ENCODE measurements at places on chromosomes 7 and 10. TPM values are rescaled to one million over a fixed set of nuclear protein-coding genes. Genes with fewer than 3 reads are reported as not detected.

Gene LRRD1
- 0.30 TPM for total RNA-seq

Gene OR13A1
- 0.10 TPM for total RNA-seq

Gene H2BK1
- total RNA-seq = not detected

Gene CALN1
- 2.6 TPM for total RNA-seq

Gene PRPS1L1
- total RNA-seq = not detected

Gene FBXL13
- total RNA-seq = 2.8 TPM

Gene CUZD1
- total RNA-seq = 0.59 TPM

Gene ZWINT
- total RNA-seq = 18.6 TPM

Gene UTF1
- not detected for total RNA-seq

Gene PRSS37
- total RNA-seq = not detected

Gene KCNH2
- 0.99 TPM for total RNA-seq

Gene ANKRD1
- total RNA-seq = 10.9 TPM

Gene MYH16
- total RNA-seq = not detected

Gene ATE1
- 32.0 TPM for total RNA-seq

Gene UCMA
- total RNA-seq = not detected

Gene MACROH2A2
- total RNA-seq = 10.2 TPM

Gene FFAR4
- total RNA-seq = 1.6 TPM

Gene VSTM4
- 40.5 TPM for total RNA-seq

Gene WNT8B
- not detected for total RNA-seq

Gene NRG3
- total RNA-seq = 0.39 TPM

Gene POT1
- 72.1 TPM for total RNA-seq

Gene VWDE
- total RNA-seq = 0.39 TPM

Gene GSAP
- total RNA-seq = 7.4 TPM

Gene CYP2E1
- 0.69 TPM for total RNA-seq

Gene MCM10
- total RNA-seq = 5.8 TPM

Gene CACNA2D1
- 54.4 TPM for total RNA-seq

Gene CLCN1
- 0.20 TPM for total RNA-seq

Gene GPC2
- total RNA-seq = 3.9 TPM

Gene ABCB1
- 1.1 TPM for total RNA-seq

Gene AKR1C2
- 4.5 TPM for total RNA-seq

Gene PTPRE
- total RNA-seq = 15.9 TPM

Gene LRGUK
- total RNA-seq = 1.4 TPM

Gene MOGAT3
- total RNA-seq = not detected

Gene GIMAP5
- 11.5 TPM for total RNA-seq

Gene CALHM1
- not detected for total RNA-seq

Gene NKX2-3
- total RNA-seq = not detected
